ENCODE measurements at places on chromosomes 1 and 21. TPM values are rescaled to one million over a fixed set of nuclear protein-coding genes. Genes with fewer than 3 reads are reported as not detected.

Gene HJV
- polyA plus RNA-seq: 0.11 TPM

Gene SPATA21
- 0.29 TPM for polyA plus RNA-seq

Gene AMY1C
- not detected for polyA plus RNA-seq

Gene KRTAP23-1
- not detected for polyA plus RNA-seq

Gene TRNP1
- polyA plus RNA-seq: 31.4 TPM

Gene SH2D1B
- 0.08 TPM for polyA plus RNA-seq

Gene C1orf94
- polyA plus RNA-seq: not detected

Gene MFAP2
- 20.3 TPM for polyA plus RNA-seq

Gene RPTN
- polyA plus RNA-seq: not detected

Gene SDC3
- polyA plus RNA-seq: 107 TPM

Gene CHAF1B
- polyA plus RNA-seq: 1.3 TPM

Gene ADAMTSL4
- polyA plus RNA-seq: 144 TPM

Gene SLC1A7
- polyA plus RNA-seq: 0.29 TPM

Gene FHAD1
- polyA plus RNA-seq: 0.38 TPM

Gene GIPC2
- 2.5 TPM for polyA plus RNA-seq

Gene TCEA3
- polyA plus RNA-seq: 28.5 TPM

Gene PLPPR4
- polyA plus RNA-seq: 25.4 TPM

Gene TMEM82
- polyA plus RNA-seq: not detected

Gene MRAP
- 4.0 TPM for polyA plus RNA-seq

Gene BTF3L4
- polyA plus RNA-seq: 42.4 TPM

Gene LAD1
- polyA plus RNA-seq: 14.6 TPM

Gene CADM3
- polyA plus RNA-seq: 27.0 TPM

Gene RHD
- not detected for polyA plus RNA-seq

Gene VANGL2
- polyA plus RNA-seq: 7.6 TPM

Gene CD52
- polyA plus RNA-seq: 17.0 TPM

Gene LCE2B
- not detected for polyA plus RNA-seq

Gene ANGPTL7
- 10.3 TPM for polyA plus RNA-seq

Gene KCNK1
- polyA plus RNA-seq: 8.8 TPM

Gene IFI6
- 217 TPM for polyA plus RNA-seq

Gene KCNJ9
- 0.04 TPM for polyA plus RNA-seq

Gene TEKT2
- 0.13 TPM for polyA plus RNA-seq

Gene SYT2
- polyA plus RNA-seq: 0.01 TPM

Gene C1orf141
- polyA plus RNA-seq: not detected

Gene RASSF5
- 10.7 TPM for polyA plus RNA-seq

Gene BACE2
- polyA plus RNA-seq: 51.1 TPM

Gene CFHR1
- 0.39 TPM for polyA plus RNA-seq

Gene FAM72D
- polyA plus RNA-seq: 0.25 TPM

Gene HNRNPU
- polyA plus RNA-seq: 200 TPM

Gene KRTAP6-2
- polyA plus RNA-seq: not detected

Gene FLG2
- polyA plus RNA-seq: not detected

Gene FCMR
- polyA plus RNA-seq: 6.1 TPM

Gene GUCA2A
- not detected for polyA plus RNA-seq

Measured in urinary bladder (tissue), 4 donors.